Activated CD8-positive, alpha-beta memory T cell treated with anti-CD3 and anti-CD28 coated beads for 4 hours (primary cell): ENCODE measurements at places on chromosomes 2 and 18.
A peak's percentile ranks its signal among the peaks of the same experiment; 100 is the strongest.

DNA sequence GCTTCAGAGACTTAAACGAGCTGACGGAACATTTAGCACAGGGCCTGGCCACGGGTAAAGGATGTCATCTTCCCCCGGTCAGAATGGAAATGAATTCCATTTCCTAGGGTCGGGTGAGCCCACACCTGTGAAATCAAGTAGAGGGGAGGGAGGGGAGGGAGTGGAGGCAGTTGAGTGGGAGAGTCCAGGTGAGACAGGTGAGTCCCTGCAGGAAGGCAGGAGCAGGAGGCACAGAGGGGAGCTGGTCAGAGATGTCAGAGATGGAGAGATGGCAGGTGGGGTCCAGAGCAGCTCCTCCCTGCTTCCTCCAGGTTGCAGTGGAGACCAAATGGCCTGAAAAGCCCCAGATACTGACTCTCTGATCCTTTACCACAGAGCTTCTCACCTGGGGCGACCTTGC is 55.2 kb downstream of the SH3BP4 start:
- DNase-seq: no peak

DNA sequence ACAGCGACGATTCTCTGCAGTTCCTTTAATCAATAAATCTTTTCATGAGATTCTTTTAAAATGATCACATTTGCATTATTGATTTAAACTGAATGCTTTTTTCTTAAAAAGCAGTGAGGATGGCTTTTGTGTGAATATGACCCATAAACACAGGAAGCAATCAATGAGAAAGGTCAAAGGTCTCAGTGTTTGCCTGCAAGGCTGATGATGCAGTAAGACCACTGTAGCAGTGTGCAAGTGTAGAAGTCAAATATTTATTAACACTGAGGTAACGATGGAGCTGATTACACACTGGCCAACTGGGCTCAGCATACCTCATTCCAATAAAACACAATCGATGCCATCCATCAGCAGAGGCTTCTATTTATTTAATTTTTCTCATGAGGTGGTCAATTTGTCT is 633.5 kb downstream of the DCDC2C start:
- no peak for DNase-seq

DNA sequence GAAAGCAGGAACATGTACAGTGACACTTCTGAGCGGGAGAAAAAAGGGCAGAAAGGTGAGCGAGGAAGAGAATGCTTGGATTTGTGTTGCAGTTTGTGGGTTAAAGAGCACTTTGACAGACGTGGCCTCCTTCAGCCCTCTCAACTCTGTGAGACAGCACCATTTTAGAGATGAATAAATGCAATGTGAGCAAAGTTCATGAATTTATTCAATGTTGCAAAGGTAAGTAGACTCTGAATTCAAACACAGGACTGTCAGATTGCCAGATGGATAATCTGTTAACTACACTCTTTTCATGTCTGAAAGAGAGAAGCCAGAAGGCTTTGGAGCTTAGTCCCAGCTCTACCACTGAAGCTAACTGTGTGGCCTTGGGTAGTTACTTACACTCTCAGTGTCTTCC is 47.7 kb downstream of the BOD1L2 start:
- DNase-seq: no peak

DNA sequence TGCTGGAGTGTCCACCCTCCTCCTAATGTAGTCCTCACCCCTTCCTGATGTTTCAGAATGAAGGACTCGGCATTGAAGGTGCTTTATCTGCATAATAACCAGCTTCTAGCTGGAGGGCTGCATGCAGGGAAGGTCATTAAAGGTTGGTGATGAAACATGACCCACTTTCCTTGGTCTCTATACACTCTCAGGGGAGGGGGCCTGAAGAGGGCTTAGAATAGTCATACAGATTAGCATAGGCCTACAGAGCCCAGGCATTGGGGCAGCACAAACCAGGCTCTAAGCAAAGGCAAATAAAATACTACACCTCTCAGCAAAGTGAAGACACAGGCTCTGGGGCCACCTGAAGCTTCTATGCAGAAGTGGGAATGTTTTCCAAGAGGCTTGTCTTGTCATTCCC is 1.8 kb downstream of the IL36RN start:
- DNase-seq: no peak

- DNase-seq: no peak
Observed at GRCh38 chr18:69814861-69815385, 132.8 kb downstream of the CD226 start.

DNA sequence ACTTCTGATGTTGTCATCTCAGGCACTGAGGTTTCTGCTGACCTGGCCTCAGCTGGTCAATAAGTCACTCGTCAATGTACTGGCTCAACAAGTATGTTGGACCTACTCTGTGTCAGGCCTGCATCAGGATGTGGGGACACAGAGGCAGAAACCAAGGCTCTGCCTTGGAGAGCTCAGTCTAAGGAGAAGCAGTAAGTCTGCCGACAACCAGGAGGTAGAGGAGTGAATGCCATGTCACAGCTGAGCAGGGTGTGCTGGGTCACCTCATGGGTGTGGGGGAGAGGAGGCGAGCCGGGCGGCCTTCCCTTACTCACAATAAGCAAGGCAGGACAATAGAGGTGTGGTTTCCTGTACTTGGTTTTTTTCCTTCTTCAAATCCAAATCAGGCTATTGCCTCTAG is 75.8 kb downstream of the COLEC12 start:
- DNase-seq: no peak

GRCh38 chr2:76998704-76999103 is 523.5 kb downstream of the LRRTM4 start:
- no peak for DNase-seq

DNA sequence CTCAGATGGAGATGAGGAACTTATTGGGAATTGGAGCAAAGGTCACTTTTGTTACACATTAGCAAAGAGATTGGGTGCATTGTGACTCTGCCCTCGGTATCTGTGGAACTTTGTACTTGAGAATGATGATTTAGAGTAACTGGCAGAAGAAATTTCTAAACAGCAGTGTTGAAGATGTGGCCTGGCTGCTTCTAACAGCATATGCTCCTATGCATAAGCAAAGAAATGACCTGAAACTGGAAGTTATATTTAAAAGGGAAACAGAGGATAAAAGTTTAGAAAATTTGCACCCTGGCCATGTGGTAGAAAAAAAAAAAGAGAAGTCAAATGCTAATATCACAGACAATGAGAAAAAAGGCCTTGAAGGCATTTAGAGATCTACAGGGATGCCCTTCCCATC is 256.8 kb upstream of the ZC3H15 start:
- no peak for DNase-seq

DNA sequence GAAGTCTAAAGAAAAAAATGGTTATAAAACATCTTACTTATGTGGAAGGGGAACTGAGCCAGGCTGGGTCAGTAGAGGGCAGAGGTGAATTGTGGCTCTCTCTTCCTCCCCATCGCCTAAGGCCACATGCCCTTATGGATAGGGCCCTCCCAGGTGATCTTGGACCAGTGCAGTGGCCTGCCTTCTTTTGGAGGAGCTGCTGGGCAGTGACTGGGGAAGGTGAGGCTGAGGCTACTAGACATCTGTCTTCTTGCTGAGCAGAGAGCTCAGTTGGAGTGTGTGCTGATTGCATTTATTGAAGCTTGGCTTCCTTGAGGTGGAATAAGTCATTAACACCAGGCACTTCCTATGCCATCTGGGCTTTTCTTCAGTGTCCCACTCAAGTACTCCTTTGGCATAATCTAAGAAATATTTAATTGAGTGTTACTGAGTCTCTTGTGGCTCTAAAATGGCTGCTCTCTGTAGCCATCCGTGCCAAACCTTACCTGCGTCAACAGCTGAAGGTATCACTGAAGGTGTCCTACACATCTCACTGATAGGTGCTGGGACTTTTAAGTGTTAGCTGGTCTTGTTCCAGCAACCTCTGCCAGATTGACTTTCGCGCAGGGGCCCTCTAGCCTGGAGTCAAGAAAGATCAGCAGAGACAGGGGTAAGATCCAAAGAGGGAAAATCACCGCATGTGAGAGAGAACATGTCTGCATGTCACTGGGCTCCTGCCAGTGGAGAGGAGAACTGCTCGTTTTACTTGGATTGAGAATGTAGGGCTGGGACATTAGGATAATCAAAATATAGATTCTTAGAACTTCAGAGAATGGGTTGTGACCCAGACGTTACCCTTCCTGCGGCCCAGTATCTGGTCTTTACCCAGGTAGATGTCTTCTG is 256.1 kb downstream of the LTBP1 start:
- no peak for DNase-seq

GRCh38 chr2:100580367-100581276 is 17.8 kb downstream of the PDCL3 start:
- DNase-seq: peak; percentile 17

GRCh38 chr2:221443645-221444044 is 128.5 kb downstream of the EPHA4 start:
- DNase-seq: no peak

- DNase-seq: no peak
Observed at GRCh38 chr2:26011609-26011989, 22.3 kb upstream of the RAB10 start.

DNA sequence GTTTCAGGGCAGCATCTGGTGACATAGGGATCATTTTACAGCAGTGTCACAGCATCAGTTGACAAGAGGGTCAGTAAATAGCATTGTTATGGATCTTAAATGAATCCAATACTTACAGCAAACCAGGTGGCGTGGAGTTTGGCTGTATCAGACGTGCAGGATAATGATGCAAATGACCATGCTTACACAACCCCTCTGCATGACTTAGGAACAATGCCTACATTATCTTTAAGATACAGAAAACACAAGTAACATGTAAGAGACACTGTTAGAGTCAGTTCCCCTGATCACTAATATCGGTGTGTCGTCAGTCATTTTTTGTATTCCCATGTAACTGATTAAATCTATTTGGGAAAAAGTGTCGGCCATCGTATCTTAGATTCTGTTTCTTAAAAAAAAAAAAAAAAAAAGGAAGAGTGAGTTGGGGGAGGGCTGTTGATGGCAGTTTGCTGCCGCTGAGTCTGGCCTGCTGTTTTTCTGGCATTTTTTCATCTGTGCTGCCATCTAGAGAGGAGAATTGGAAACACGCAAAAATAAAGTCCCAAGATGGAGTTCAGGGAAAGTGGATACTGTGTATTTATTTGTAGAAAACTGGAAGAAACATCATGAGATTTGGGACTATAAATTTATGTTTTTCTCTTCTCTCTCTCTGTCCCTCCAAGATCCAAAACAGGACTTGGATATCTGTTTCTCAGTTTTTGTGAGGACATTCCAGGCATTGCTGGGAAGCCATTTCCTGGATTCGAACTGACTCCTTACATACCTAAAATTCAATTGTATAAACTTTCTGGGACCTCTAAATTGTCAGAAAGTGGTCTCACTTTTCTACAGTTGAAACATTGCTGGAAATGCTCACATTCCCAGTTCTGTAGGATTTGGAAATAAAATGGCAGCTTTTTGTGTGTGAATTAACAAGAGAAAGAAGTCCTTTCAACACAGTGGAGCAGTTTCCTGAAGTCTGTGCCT is 60.3 kb upstream of the AGPS start:
- no peak for DNase-seq

GRCh38 chr2:241035818-241036396 is 37.5 kb downstream of the SNED1 start:
- DNase-seq: peak; percentile 13

GRCh38 chr2:172047566-172048507 is 37.5 kb upstream of the DLX1 start:
- DNase-seq: no peak

- DNase-seq: no peak
Observed at GRCh38 chr2:194319222-194319992, 1337.6 kb upstream of the SLC39A10 start.
